ENCODE measurements at places on chromosomes 2 and 18.

DNA sequence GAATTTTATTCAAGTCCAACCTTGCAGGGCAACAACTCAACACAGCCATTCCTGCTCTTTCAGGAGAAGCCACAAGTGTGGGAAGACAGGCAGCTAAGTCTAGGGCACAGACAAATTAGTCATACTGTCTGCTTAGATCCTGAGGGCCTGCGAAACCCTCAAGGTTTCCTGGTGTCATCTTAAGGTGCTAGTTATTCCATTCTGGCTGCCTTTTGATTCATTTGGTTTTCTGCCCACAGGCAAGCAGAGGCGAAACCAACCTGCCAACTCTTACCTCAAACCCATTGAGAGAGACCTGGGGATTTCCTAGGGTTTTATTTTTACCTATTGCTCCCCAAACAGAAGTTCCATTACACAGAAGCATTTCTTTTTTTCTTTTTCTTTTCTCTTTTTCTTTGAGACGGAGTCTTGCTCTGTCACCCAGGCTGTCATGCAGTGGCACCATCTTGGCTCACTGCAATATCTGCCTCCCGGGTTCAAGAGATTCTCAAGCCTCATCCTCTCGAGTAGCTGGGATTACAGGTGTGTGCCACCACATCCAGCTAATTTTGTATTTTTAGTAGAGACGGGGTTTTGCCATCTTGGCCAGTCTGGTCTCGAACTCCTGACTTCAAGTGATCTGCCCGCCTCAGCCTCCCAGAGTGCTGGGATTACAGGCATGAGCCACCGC, 23.7 kb upstream of the SCYGR1 start:
- DNase-seq, result no peak

DNA sequence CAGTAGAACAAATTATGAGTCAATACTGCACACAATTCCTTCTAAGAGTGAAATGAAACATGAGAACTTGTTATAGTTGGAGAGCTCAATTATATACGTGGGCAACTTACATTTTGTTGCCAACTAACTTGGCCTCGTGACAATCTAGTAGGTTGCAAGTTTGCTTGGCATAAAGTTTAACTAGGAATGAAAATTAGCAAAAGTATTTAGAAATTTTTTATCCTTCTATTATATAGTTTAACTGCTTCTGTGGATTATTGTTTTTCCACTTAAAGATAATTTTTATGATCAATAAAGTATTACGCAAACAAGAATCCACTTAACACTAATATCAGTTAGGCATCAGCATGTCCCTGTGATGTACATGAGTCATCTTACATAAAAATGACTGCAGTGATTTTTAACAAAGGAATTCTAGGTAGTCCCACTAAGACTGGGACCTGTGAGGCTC, 41.1 kb downstream of the FAM124B start:
- no peak for DNase-seq

- no peak for DNase-seq
Measured at GRCh38 chr2:159051661-159052060, 83.2 kb downstream of the TANC1 start.

GRCh38 chr18:7000484-7001096, 117.0 kb downstream of the LAMA1 start:
- DNase-seq, result no peak

GRCh38 chr2:230457073-230457768, 41.2 kb downstream of the SP100 start:
- no peak for DNase-seq

DNA sequence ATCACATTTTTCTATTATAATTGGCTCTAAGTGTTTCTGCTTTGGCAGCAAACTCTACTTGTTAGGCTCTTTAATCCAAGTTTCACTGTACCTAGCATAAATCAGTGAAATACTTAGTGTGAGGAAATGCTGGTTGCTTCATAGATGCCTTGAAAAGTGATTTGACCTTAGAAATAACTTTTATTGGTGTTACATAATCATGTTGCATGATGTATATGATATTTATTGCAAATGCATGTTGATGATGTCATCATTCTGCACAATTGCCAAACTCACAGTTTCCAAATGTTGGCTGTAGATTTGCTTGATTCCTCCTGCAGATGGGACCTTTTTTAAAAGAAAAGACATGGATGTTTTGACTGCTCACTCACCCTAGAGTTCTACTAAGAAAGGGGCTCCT, 137.6 kb upstream of the BCL2L11 start:
- DNase-seq, result no peak
